Calu3 (cell line): ENCODE measurements at places on chromosomes 7 and 10.

DNA sequence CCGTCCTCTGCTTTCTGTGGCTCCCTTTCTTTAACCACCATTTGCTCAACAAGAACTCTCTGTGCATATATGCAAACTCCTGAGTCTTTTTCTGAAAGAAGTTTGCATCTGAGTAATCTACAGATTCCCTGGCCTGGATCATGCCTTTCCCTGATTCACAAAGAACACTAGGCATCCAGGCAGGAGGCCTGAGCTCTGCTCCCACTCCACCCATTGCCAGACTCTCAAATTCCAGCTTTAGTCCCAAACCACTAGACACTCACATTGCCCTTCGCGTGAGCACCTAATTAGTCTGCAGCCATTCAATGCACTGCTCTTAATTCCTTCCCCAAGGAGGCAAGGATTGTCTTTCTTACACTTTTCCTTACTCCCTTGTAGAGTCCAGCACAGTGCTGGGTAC, 60.9 kb downstream of the ABCC2 start:
- DNase-seq, result no peak

- DNase-seq, result peak; percentile 19
Observed at GRCh38 chr7:82044497-82045080, 274.7 kb upstream of the HGF start.

GRCh38 chr10:105170521-105170920, 529.4 kb downstream of the SORCS3 start:
- no peak for DNase-seq

DNA sequence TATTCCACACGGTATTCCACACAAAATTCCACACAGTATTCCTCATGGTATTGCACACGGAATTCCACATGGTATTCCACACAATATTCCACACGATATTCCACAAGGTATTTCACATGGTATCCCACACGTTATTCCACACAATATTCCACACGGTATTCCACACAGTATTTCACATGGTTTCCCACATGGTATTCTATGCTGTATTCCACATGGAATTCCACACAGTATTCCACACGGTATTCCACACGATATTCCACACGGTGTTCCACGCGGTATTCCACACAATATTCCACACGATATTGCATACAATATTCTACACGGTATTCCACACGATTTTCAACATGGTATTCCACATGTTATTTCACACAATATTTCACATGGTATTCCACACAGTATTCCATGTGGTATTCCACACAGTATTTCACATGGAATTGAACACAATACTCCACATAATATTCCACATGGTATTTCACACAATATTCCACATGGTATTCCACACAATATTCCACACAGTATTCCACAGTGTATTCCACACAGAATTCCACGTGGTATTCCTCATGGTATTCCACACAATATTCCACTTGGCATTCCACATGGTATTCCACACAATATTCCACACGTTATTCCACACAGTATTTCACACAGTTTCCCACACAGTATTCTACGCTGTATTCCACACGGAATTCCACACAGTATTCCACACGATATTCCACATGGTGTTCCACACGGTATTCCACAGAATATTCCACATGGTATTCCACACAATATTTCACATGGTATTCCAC, 136.0 kb upstream of the CHST15 start:
- DNase-seq, result no peak

GRCh38 chr10:24480447-24480846, 243.2 kb downstream of the ARHGAP21 start:
- DNase-seq, result no peak

GRCh38 chr7:66903360-66904062, 17.5 kb upstream of the TMEM248 start:
- no peak for DNase-seq

GRCh38 chr7:1411414-1411813, 47.9 kb downstream of the MICALL2 start:
- DNase-seq, result no peak

DNA sequence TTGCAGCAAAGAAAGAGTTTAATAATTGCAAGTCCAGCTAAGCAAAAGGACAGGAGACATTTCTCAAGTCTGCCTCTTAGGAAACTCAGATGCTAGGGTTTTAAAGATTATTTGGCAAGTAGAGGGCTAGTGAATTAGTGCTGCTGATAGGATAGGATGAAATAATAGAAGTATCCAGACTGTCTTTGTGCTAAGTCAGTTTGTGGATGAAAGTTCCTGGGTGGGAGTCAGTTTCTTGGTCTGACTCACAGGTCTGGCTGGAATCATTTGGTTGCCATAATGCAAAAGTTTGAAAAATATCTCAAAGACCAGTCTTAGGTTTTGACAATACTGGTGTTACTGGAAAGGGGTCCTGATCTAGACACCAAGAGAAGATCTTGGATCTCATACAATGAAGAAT, 42.6 kb upstream of the INHBA start:
- DNase-seq, result no peak

- DNase-seq, result no peak
Observed at GRCh38 chr7:1961701-1962276, 271.0 kb downstream of the MAD1L1 start.

DNA sequence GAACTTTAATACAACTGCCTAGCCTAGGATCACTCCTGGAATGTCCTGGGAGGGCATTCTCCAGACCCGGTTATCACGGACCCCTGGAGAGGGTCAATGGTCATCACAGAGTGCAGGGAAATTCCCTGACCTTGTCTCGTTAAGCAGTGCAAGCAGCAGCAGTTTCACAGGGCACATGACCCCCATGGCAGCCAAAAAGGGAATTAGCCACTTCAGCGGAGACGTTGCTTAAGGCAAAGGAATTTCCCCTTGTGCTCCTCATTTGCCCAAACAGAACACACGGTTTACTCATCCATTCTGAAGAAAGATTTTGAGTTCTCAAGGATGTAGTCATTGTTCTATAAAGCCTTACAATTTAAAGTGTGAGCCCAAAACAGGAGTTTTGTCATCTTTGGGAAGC, 260.3 kb downstream of the SNX13 start:
- no peak for DNase-seq

DNA sequence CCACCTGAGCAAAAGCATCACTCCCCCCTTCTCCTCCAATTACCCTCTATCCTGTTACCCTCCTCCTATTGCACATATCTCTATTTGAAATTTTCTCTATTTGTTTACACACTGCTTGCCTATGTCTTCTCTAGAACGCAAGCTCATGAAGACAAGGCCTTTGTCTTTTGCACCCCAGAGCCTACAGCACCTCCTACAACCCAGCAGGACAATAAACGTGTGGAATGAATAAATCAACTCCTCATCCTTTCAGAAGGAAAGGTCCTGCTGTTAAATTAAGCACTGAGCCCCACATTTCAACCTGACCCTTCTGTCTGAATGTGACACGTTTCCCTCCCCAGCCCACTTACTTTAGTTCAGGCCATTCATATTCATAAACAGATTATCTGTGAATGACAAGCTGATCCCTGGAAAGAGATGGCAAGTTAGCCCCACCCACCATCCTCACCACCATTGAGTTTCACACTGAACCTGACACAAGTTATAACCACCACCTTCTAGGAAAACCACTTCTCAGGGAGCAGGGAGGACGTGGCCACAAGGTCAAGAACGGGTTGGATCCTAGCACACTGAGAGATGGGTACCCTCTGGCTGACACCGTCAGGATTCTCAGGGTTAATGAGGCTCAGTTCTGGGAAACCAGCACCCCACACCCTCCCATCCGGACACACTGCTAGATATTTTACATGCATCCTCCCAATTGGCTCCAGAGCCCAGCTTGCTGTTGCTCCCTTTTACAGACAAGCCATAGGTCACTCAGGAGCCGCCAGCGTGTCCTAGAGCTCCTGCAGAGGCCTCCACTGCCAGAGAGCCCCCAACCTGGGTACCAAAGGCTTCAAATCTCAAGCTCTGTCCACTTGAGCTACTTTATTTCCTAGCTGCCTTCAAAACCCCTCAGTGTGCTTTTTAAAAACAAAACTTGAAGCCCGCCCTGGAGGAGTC, 934 bp downstream of the PRTFDC1 start:
- DNase-seq, result peak; percentile 20

- no peak for DNase-seq
Observed at GRCh38 chr7:35993676-35994606, 159.1 kb upstream of the EEPD1 start.

- no peak for DNase-seq
Observed at GRCh38 chr10:133475425-133475734, 21.6 kb downstream of the SCART1 start.

- no peak for DNase-seq
Observed at GRCh38 chr7:23346316-23346715, 47.2 kb downstream of the MALSU1 start.

DNA sequence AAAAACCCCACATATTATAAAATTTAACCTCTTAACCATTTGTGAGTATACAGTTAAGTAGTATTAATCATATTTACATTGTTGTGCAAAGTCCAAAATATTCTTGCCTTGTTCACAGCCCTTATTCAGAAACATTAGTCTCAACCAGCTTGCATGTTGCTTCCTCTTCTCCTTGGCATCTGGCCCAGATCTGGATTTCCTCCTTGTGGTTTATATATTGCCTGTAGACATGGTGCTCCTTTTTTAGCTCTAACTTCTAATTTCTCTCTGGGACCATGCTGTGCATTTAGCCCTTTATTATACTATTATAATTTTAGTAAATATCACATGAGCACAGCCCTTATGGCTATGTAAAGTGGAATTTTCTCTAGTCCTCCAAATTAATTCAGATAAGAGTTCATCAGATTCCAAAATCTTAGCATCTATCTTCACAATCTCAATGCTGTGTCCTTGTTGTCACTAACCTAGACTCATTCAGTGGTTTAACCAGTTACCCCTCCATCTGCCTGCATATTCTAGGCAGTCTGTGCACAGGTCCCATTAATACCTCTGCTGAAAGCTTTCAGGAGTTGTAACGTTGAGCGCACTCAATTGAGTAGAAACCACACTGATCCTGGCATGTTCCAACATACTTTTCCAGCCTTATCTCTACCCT, 7.9 kb downstream of the CPED1 start:
- peak; percentile 79 for DNase-seq

DNA sequence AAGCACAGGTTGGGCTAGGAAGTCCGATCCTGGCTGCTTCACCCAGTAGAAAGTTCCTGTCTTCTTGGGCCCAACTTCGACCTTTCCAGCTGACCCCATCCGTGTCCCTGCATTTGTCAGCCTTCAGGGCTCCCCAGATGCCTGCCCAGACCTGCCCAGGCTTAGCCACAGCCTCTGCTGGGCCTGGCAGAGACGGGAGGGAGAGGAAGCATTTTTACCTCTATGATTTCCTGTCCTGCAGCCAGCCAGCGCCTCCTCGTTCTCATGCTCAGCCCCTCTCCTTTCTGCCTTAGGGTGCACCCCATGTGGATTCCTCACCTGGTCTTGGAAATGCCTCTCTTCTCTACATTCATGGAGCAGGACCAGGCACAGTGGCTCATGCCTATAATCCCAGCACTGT, 3.7 kb downstream of the METTL27 start:
- DNase-seq, result no peak
